Erythroblast (primary cell): ENCODE measurements at places on chromosomes 7 and 10.

- no peak for DNase-seq
Measured at GRCh38 chr7:158563051-158563450, 24.6 kb downstream of the PTPRN2 start.

GRCh38 chr7:86851566-86851965 lies 207.9 kb downstream of the GRM3 start:
- DNase-seq: no peak

DNA sequence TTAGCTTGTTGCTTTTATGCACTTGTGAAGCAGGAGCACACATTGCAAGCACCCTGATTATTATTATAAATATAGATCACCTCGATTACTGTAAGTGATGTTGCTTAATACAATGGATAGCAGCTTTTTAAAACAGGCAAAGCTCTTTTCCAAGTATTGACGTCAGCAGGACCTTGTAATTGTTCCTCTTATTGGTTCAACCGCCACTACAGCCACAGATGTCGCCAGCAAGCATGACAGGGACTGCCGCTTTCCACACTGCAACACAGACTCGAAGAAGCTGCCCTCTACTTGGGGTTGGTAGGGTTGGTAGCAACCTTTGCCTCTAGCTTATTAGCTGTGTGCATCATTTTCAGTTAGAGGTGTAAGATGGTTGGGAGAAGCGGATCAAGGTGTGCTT lies 167.6 kb downstream of the ZNF365 start:
- no peak for DNase-seq

- no peak for DNase-seq
Measured at GRCh38 chr10:89242840-89243568, 8.6 kb downstream of the LIPA start.

DNA sequence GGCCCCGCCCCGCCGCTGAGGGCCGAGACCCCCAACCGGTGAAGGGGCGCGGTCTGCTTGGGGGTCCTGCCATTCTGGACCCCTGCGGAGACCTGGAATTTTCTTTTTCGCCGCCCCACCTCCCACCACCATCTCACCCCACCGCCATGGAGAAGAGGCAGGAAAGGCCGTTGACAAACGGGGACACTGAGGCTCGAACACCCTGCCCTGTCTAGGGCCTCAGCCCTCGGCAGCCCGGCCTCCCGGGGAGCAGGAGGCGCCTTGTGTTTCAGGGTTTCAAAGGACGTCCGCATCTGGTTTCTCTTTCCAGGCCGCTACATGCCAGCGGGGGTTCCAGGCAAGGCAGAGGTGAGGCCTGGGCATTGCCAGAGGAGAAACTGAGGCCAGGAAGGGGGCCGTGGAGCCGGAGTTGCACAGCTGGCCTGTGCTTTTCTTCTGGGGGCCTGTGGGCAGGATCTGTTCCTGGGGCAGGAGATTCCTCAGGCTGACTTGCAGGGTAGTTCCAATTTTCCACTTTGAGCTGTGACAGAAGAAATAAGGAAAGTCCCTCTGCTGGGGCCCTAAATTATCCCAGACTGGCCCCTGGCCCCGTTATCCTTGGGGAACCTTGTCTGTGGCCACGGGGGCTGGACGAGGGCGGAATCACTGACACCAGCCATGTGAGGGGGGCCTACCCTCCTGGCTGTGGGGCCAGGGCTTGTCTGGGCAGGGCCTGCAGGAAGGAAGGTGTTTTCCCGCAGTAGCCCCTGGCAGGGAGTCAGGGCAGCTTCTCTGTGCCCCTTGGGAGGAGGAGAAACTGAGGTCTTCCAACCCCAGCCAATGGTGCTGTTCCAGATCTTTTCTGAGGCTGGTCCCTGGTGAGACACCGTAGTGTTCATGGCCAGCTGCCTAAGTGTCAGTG lies 900 bp upstream of the MICALL2 start:
- DNase-seq: peak; percentile 73

GRCh38 chr7:7100432-7100849 lies 81.9 kb upstream of the C1GALT1 start:
- DNase-seq: peak; percentile 100

- no peak for DNase-seq
Measured at GRCh38 chr7:17781491-17782215, 158.6 kb downstream of the SNX13 start.

GRCh38 chr10:117175215-117175900 lies 21.9 kb upstream of the KCNK18 start:
- DNase-seq: peak; percentile 40

GRCh38 chr7:81245353-81245752 lies 326.5 kb upstream of the SEMA3C start:
- no peak for DNase-seq

- no peak for DNase-seq
Measured at GRCh38 chr7:25294624-25295023, 66.3 kb upstream of the NPVF start.

DNA sequence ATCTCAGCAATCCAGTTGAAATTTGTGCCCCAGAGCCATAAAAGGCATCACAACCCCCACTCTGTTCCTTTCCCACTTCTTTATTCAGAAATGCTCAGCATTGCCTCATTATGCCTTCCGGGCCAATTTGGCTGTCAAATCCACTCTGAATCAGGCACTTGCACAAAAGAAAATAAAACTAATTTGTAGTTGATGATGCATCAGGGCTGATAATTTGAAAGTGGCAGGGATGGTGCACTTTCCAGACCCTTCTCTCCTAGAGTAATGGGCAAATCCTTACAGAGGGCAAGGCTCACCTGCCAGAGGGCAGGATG lies 147.9 kb upstream of the PDE1C start:
- no peak for DNase-seq

- no peak for DNase-seq
Measured at GRCh38 chr10:50510517-50511473, 113.0 kb downstream of the SGMS1 start.

DNA sequence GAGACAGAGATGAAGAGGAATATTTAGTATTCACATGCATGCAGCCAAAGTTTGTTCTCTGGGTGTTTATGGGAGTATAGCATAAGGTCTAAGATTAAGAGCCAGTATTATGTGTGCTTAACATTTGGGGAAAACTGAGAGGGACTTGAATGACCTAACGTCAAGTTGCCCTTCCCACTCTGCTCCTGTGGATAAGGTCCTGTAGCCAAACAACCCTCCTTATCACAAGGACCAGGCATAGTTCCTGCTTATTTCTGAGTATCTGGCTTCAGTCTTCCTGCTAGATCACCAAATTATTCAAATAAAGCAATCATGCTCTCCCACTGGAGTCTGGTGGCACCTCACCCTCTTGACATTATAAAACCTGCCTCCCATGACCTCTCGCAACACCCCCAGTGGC lies 137.9 kb upstream of the SEMA3E start:
- DNase-seq: peak; percentile 92

- DNase-seq: no peak
Measured at GRCh38 chr10:13180788-13181187, 19.4 kb downstream of the MCM10 start.

DNA sequence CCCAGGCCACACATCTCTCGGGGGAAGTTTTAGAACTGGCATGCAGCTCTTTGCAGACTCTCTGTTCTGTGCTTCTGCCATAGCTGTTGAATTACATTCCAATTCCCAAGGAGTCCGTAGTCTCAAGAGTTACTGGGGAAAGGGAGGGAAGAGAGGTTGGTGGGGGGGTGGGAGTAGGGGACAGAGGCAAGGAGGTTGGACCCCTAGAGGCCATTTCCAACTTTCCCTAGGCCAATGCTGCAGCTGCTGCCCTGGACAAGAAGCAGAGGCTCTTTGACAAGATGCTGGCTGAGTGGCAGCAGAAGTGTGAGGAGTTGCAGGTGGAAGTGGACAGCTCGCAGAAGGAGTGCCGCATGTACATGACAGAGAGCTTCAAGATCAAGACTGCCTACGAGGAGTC lies 23.8 kb downstream of the MYH16 start:
- DNase-seq: no peak

DNA sequence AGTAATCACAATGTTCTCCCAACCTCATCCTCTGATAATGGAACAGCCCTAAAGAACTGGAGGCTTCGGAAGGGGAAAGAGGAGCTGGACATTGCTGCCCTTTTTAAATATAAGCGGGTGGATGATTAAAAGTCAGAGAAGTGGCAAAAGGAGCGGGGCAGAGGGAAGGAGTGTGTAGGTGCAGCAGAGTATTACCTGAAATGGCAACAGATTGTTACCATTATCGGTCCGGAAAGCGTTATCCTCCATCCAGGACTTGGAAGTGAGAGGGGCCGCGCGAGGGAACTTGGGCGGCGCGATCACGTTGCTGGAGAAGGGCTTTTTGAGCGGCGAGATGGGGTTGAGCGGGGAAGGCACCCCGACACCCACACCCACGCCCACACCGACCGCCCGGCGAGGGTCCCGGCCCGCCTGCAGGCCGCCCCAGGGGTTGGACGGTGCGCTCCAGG lies 51.7 kb downstream of the CPEB3 start:
- DNase-seq: no peak

GRCh38 chr7:80699045-80699638 lies 60.7 kb downstream of the CD36 start:
- DNase-seq: peak; percentile 60
